ENCODE measurements at places on chromosomes 12 and 14.

DNA sequence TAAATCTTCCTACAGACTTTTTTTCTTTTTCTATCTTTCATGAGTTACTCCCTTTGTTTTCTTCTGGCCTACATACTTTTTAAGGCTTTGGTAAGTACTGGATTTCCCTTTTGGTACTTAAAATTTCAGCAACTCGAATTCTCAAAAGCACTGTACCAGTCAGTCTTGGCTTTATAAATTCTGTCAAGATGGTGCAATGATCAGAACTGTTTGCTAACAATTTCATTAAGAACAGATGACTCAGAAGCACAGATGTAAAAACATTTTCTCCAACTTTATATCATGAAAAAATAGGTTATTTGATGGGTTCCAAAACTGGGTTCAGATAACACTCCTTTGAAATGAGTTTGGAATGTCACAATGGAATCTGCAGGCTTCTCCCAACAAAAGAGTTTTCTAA, 1961.8 kb upstream of the FLRT2 start:
- DNase-seq = no peak

GRCh38 chr12:27751386-27752047, 28.5 kb upstream of the KLHL42 start:
- no peak for DNase-seq

DNA sequence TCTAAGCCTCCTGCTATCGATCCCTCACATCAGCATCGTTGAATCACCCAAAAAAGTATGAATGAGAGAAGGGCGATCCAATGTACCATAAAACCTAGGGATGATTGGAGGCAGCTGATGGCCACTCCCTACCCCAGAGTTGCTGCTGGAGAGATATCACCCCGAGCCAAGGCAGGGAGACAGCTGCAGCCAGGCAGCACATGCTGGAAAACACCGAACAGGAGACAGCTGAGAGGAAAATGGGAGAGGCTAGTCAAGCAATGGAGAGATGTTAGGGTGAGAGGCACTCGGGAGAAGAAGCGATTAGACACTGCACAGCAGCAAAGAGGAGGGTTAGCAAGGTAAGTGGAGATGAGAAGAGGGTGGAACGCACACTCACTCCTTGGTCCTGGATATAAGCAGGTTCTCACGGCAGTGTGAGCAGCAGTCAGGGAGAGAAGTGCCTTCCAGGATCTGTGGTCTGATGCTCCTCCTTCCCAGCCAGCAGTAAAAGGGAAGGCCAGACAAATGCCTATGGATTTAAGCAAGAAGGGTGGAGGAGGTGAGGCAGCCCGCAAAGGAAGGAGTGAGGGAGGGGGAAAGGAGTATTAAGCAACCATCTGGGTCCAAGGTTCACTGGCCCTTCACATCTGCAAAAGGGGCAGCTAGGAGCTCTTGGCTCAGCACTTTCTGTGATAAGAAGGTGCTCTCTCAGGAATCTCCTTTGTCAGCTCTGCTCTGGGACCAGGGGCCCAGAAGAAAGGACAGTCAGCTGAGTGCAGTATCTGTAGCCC, at the start of gene SLC7A7:
Gene SLC7A7, minus strand, starts transcription at position 495 of the 773 bp plus-strand sequence. CDS start 2,037 bp downstream, outside the sequence.
- no peak for DNase-seq

GRCh38 chr12:70365648-70366518, at the start of gene KCNMB4:
KCNMB4 (plus strand) TSS chr12:70366290; CDS start chr12:70366735, 445 bp downstream.
- peak; percentile 71 for DNase-seq

- DNase-seq = no peak
Measured at GRCh38 chr14:89139404-89140247, 277.4 kb downstream of the FOXN3 start.

DNA sequence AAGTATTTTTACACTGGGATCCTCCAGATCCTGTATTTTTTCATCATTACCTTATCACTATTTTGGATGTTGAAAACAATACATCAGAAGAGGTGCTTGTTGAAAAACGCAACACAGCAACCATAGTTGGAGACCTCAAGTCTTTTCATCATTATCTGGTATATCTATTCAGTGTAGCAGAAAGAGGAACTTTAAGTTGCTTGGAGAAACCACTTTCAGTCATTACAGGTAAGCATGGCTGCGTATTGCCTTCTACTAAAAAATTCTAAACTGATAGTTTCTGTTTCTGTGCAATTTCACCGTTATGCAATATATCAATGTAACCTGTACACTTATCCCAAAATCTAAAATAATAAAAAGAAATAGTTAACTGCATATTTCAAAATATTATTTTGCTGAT, 32.2 kb upstream of the PTPRQ start:
- no peak for DNase-seq

- DNase-seq = no peak
Measured at GRCh38 chr12:111444314-111444924, 38.7 kb downstream of the SH2B3 start.

DNA sequence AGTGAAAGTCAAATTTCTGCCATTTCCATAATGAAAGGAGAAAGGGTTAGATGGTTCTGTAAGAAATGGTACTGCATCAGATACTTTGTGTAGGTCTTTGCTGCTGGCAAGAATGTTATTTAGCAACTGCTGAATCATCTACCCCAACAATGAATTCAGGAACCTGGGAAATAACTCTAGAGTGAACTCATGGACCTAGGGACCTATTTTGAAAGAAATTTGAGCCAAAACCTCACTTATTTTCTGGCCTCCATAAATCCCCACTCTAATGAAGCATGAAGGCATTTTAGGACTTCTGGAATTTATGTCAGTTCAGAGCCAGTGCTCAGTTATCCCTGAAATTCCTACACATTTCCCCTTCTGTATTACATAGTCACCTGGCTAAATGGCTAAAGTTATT, 50.9 kb upstream of the CPNE8 start:
- no peak for DNase-seq

DNA sequence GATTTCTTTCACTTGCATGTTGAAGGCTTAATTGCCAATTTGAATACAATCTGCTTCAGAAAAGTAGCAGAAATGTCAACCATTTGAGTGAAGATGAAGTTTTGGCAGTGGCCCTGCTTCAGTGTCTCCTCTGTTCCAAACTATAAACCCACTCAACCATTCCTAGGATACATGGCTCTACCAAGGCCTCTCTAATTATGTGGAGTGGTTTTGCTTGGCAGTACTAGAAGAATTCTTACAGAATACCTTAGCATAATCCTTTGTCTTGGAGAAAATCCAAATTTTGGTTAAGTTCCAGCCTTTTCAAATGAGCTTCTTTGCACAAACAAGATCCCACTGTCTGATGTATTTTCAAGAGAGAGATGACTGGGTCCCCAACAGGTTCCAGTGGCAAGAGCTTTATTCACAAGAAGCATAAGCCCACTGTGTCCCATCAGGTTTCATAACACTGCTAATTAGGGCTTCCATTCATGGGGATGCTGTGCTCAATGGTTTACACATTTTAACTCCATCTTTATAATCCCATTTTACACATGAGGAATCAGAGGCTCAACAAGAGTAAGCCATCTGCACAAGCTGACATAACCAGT, 234.5 kb downstream of the IPO8 start:
- DNase-seq = no peak

DNA sequence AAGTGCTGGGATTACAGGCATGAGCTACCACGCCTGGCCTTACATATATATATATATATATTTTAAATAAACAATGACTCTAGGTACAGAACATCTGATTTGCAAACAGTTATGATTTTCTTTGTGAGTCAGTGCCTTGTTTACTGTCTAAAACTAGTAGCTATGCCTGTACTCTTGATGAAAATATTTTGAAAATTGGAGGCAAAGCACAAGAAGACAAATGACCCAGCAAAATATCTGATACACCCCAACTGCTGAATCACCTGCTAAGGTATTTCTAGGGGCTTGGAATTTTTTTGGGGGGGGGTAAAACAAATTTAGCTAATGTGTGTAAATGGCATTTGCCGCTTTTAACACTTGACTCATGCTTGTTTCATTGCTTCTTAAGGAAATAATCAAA, 69.3 kb downstream of the SYT10 start:
- no peak for DNase-seq

- no peak for DNase-seq
Measured at GRCh38 chr12:41979574-41979973, 165.1 kb downstream of the GXYLT1 start.

GRCh38 chr12:89731614-89732013, 23.0 kb upstream of the ATP2B1 start:
- no peak for DNase-seq

- DNase-seq = no peak
Measured at GRCh38 chr12:77294016-77294415, 228.6 kb upstream of the E2F7 start.

DNA sequence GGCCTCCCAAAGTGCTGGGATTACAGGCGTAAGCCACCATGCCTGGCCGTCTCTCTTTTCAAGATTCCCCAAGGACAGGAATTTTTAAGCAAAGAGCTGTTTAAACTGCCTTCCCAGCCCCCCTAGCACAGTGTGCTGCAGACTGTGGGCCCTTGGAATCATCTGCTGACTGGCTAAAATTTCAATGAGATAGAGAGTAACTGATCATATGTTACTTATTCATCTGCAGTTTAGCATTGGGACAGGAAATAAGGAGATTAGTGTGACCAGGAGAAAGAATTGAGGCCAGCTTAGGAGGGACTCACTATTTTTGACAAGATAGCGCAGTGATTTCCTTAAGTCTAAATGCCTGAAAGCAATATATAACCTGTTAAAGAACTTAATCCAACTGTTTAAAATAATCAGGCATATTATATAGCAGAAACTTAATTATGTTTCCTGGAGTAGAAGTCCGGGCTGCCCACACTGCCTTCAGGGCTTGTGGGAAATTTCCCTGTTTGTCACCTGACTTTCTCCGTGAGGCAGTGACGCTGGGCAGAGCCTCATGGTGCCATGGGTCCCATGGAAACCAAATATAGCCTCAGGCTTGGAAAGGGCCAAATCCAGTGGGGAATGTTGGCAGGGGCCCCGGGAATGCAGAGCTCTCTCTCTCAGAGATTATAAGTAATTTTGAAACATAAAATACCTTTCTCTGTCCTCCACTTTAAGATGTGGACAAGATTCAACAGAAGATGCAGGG, 22.8 kb upstream of the CEBPE start:
- DNase-seq = no peak

DNA sequence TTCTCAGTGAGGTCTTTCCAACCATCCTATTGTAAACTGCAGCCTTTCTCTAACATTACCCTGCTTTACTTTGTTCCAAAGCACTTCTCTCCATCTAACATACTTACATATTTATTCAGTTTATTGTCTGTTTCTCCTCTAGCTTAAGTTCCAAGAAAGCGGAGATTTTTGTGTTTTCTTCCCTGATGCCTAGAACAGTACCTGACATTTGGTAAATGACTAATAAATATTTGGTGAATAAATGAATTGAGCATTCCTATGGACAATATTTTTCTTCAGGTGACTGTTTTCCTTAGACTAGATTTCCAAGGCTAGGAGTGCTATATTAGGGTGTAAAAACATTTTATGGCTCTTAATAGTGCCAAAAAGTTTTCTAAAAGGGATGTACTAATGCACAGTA, 2.4 kb downstream of the RACGAP1 start:
- no peak for DNase-seq

- DNase-seq = no peak
Measured at GRCh38 chr12:22416801-22417200, 82.3 kb upstream of the ST8SIA1 start.

DNA sequence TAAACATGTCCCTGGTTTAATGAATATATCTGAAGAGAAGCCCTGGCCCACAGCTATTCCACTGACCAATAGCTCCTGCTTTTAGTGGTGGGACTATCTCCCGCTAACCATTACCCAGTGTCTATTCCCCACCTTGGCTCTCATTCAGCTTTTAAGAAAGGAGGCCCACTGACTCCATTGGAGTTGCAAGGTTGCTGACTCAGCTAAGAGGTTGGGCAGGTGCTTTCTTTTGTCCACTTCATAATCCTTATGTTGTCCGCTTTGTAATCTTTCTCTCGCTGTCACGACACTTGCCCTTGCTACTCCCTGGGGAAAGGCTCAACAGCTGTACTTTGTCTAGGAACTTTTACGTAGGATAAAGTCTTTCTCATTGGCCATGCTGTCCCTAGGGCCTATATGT, 453.4 kb upstream of the CCDC196 start:
- DNase-seq = no peak

DNA sequence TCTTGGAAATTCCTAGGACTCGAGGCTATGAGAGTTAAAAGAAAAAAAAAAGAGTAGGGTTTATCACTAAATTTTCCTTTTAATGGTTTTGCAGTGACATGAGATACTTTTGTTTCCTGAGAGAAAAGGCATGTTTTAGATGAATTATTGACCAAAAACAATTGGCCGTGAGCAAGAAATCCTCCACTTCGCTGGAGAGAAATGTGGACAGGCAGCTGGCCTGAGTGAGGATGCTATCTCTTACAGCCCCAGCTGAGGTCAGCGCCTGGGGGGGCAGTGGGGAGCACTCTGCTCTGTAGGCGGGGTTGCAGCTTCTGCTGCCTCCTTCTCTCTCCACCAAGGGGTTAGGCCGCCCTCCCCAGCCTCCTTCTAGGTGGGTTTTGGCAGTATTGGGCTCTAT, 54.7 kb downstream of the PRIMA1 start:
- DNase-seq = no peak

GRCh38 chr14:76575108-76575507, 186.2 kb upstream of the VASH1 start:
- DNase-seq = no peak

DNA sequence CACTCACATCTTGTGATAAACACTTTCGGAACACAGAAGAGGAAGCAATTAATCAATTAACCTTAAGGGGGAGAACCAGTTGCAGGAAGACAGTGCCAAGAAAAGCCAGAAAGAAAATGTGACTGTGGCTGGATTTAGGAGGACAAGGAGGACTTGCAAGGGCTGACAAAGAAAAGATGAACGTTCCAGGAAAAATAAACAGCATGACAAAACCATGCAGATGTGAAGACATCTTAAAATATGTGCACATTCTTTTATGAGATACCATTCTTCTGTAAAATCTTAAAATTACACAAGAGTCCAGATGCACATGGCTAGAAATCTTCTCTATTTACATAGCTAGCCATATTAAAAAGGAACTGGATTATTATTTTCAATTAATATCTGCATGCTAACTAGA, 33.4 kb downstream of the KITLG start:
- no peak for DNase-seq

DNA sequence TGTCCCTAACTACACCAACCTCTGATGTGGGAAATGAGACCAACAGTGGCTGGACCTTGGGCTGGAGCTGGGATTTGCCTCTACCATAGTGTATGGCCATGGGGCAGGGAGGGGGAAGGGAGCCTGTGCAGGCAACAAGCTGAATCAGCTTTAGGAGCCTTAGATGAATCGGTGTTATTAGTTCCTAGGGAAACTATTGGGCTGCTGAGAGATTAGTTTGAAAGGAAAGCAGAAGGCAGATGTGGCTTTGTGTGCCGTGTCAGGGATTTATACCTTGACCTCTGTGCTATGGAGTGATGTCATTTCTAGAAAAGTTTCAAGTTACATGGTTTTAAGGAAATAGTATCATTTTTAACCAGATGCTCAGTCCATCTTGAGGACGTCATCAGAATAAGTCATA, 19.5 kb upstream of the GAS2L3 start:
- DNase-seq = no peak

- no peak for DNase-seq
Measured at GRCh38 chr14:32470161-32470715, 141.1 kb downstream of the AKAP6 start.

GRCh38 chr12:44358636-44359035, 517.5 kb downstream of the NELL2 start:
- no peak for DNase-seq

- DNase-seq = no peak
Measured at GRCh38 chr12:47838286-47838931, 18.7 kb upstream of the HDAC7 start.

GRCh38 chr14:24052656-24053547, 1.1 kb downstream of the CARMIL3 start:
- DNase-seq = peak; percentile 2

- DNase-seq = no peak
Measured at GRCh38 chr14:49594347-49595091, 4.2 kb upstream of the LRR1 start.
